ENCODE measurements at places on chromosomes 2 and 18.

DNA sequence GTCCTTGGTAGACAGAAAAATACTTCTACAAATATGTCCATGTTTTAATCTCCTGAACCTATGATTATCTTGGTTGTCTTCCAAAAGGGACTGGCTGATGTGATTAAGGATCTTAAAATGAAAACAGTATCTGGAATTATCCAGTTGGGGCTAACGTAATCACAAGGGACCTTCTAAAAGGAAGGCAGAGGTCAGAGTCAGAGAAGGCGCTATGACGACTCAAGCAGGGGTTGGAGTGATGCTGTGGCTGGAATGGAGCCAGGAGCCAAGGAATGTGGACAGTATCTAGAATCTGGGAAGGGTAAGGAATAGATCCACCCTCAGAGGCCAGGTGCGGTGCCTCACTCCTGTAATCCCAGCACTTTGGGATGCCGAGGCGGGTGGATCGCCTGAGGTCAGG is 4.2 kb upstream of the USP14 start:
- no peak for DNase-seq

GRCh38 chr2:100000915-100001707 is 141.3 kb downstream of the AFF3 start:
- peak; percentile 56 for DNase-seq

- DNase-seq = peak; percentile 74
These were observed 86.9 kb downstream of the LIMS1 start for GRCh38 chr2:108621087-108621559.

GRCh38 chr2:235332240-235332890 is 161.5 kb upstream of the AGAP1 start:
- DNase-seq = no peak
